ENCODE measurements at places on chromosomes 6 and 20.

GRCh38 chr20:15862178-15862577, 711.1 kb downstream of the KIF16B start:
- DNase-seq: no peak

- no peak for DNase-seq
These were observed 17.6 kb upstream of the KIAA1755 start for GRCh38 chr20:38278131-38278530.

GRCh38 chr6:26531897-26532296, 6.3 kb upstream of the HMGN4 start:
- no peak for DNase-seq

- DNase-seq: no peak
These were observed 982 bp downstream of the MMUT start for GRCh38 chr6:49462071-49462470.

DNA sequence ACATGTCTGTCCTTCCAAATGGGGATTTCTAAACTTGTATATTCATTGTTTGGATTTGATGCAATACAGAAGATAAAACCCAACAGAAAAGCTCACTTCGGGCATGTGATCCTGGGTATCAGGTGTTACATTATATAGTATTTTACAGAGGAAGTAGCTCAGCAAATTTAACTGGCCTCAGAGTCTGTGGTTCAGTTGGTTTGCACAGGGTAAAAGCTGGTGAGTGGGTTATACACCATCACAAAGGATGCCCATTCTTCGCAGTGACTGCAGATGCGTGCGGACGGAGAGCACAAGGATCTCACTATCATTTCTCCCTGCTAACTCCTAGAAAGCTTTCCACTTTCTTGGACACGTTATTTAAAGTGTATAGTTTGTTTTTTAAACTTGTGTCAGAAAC, 236.7 kb downstream of the TMEM242 start:
- no peak for DNase-seq

DNA sequence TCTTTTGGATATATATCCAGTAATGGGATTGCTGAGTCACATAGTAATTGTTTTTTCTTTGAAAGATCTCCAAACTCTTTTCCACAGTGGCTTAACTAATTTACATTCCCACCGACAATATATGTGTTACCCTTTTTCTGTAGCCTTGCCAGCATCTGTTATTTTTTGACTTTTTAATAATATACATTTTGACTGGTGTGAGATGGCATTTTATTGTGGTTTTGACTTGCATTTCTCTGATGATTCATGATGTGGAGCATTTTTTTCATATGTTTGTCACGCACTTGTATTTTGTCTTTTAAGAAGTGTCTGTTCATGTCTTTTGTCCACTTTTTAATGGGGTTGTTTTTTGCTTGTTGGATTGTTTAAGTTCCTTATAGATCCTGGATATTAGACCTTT, 58.9 kb upstream of the OPRM1 start:
- no peak for DNase-seq

- DNase-seq: no peak
These were observed 72.9 kb downstream of the SNX5 start for GRCh38 chr20:17895641-17896171.

- DNase-seq: no peak
These were observed 45.1 kb upstream of the EEF1A1 start for GRCh38 chr6:73565767-73566485.

- DNase-seq: peak; percentile 20
These were observed 1.1 kb upstream of the RPS6KA2 start for GRCh38 chr6:166627875-166628801.

DNA sequence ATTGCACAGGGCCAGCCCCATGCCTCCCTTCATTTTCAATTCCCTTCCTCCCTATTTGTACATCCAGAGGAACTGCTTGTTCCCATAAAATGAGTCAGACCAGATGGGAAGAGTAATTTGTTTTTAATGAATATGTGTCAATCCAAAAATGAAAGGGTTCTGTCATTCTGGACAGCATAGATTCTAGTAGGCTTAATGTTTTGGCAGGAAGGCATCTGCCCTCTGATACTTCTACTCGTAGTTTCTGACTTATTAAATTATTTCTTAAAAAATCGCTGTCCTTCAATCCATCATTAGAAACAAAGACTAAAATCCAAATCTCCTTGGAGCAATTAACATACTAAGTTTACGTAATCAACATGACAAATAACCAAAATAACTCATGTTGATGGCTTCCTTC, 665.5 kb downstream of the TENT5A start:
- no peak for DNase-seq

GRCh38 chr20:42553374-42553773, 636.3 kb downstream of the PTPRT start:
- DNase-seq: no peak

DNA sequence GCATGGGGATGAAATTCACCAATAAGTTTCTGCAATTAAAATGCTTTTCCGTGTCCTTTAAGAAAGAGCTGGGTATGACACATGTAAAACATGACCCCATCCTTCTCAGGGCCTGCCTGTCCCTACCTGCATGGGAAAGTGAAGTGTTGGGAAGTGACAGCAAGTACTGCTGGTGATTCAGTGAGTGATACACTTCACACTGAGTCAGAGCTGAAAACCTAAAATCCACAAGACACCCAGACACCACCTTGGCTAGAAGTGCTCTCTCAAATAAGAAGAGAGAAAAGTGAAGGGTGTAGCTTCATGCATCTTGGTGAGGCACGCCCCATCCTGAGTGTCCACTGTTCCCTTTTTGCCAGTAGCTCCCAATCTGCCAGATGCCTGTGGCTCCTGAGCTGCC, 3.3 kb downstream of the RAB22A start:
- no peak for DNase-seq

Data from activated naive CD4-positive, alpha-beta T cell (primary cell).